ENCODE measurements at places on chromosomes 12 and 14.
A peak's percentile ranks its signal among the peaks of the same experiment; 100 is the strongest.

GRCh38 chr12:118164798-118165486 is 29.0 kb downstream of the PEBP1 start:
- DNase-seq, result no peak

DNA sequence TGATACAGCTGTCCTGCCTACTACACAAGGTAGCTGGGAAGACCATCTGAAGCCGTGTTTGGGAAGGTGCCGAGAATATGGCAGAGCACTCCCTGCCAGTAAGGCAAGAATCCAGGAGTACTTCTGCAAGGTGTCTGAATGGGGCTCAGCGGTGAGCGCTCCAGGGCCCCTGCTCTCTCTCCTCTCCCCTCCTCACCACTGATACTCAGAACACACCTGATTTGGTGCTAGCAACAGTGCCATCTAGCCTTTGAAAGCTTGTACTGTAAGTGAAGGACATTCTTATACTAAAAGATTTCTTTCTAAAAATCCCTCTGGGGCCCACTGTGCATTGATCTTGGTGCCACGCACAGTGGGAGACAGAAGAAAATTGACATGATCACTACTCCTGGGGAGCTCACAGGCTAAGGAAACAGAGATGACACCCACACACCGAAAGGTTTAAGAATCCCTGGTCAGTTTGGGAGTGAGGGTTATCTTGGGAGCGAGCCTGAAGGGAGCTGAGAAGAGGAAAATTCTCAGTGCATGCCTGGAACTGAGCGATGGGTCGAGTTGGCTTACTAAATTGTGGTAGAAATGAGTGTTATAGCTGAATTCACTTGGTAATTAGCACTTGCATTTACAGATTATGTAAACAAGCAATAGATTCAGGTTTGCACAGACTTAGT is 216.9 kb downstream of the NTF3 start:
- no peak for DNase-seq

DNA sequence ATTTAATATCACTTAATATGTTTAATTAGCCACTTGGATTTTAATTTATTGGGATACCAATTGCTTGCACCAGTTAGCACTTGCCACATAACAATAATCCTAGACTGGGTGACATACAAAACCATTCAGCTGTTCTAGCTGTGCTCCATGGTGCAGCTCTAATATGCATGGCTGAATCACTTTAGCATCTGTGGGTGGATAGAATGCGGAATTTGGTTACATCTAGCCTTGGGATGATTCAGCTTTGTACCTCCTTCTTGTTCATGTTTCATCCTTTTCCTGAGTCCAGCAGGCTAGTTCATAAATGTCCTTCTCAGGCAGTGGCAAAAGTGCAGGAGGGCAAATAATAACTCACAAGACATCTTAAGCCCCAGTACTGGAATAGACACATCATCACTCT is 1263.0 kb downstream of the LRFN5 start:
- no peak for DNase-seq

GRCh38 chr14:58072288-58073071 is 79.5 kb downstream of the ARMH4 start:
- no peak for DNase-seq

GRCh38 chr12:51868821-51869495 is 18.9 kb upstream of the ANKRD33 start:
- no peak for DNase-seq

DNA sequence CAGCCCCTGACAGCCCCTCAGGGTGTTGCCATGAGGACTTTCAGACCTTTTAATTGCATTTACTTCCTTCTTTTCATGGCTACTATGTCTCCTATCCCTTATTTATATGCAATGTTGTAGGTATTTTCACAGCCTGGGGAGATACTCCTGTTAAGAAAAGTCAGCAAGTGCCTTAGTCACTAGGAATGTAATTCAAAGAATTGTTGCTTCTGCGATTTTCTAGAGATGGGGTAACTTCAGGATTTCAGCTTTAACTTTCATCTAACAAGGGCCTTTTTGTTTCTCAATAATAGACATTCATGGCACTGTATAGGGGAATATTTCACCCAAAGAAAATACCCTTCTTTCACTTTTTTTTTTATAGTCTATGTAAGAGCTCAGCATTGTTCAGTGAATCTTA is 533.3 kb upstream of the MIS18BP1 start:
- no peak for DNase-seq

DNA sequence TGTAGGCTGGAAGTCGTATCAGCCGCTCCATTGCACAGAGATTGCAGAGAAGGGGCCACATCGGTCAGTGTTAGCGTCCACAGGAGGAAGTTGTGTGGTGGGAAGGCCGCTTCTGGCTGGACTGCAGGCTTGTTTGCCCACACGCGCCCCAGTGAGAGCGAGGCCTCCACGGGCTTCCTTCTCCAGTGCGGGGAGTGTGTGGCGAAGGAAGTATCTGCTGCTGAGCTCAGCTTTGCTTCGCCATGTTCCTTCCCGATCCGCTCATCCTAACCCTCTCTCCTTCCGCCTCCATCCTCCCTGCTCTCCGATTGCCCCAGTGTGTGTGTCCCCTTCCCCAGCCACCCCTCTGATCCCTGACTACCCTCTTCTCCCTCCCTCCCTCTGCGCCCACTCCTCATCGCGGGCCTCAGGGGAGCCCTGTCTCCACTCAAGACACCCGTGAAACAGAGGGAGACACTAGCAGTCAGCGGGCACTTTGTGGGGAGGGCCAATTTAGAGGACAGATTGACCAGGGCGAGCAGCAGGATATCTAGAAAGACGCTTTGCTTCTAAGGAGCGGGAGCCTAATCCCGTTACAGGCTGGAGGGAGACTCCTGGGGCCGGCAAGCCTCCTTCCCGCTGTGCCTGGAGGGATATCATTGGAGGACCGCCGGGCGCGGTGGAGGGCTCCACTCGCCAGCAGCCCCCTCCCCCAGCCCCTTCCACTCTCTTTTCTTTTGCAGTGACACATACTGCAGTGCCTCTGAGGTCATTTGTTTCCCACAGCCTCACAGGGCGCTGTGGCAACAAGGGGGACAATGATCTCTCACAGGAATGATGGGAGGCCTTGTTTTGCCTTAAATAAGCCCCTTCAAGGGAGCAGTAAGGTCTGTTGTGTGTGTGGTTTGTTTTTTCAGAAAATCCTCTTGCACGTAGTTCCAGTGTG is 428.8 kb downstream of the ZFP36L1 start:
- DNase-seq, result peak; percentile 47

GRCh38 chr14:44803239-44803905 is 158.4 kb downstream of the KLHL28 start:
- no peak for DNase-seq

DNA sequence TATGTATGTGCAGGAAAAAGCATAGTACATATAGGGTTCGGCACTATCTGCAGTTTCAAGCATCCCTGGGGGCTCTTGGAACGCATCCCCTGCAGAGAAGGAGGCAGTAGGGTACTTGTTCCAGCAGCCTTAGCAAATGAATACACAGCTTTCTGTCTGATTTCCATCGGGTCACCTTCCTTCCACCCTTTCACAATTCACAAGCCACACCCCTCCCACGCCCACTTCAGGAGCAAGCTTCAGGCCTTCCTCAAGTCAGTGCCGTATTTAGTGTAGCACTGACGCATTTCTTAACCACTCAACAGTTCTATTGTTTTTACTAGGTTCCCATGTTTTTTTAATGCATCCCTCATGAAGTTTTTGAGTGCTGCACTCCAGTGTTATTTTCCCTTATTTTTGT is 64.2 kb downstream of the CLMN start:
- DNase-seq, result no peak

- no peak for DNase-seq
Observed at GRCh38 chr12:65535946-65536345, 257.5 kb downstream of the MSRB3 start.

GRCh38 chr12:130523863-130524614 is 186.4 kb downstream of the PIWIL1 start:
- DNase-seq, result no peak

GRCh38 chr14:24282736-24283135 is 11.3 kb upstream of the RABGGTA start:
- no peak for DNase-seq

DNA sequence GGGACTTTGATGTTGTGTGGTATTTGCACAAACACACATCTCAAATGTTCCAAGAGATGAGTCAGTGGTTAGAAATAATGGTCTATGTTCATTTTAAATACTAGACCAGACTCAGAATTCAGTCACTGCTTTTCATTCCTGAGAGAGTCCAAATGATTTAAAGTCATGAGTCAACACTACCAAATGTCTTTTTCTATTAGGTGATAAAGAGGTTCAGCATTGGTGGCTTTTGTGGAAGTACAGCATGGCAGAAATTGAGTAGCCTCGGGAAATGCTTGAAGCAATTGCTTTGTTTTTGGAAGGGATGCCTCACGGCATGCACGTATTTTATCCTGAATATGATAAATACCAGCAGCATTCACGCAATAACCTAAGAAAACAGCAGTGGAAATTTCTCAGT is 115.7 kb downstream of the DIO2 start:
- DNase-seq, result no peak

DNA sequence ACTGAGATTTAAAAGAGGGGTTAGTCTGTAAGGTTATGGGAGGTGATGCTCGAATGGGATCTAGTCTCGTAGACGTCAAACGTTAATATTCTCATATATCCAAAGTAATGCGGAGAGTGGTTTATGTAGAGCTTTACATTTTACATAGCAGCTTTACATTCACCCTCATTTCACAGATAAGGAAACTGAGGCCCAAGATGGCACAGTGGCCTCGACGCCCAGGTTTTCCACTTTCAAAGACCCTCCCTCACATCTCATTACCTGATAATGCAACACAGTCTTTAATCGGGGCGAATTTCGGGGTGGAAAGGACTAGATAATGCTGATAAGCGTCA is 450 bp upstream of the TDG start:
- no peak for DNase-seq

- DNase-seq, result no peak
Observed at GRCh38 chr14:32821964-32822653, 116.6 kb upstream of the NPAS3 start.

GRCh38 chr12:60930151-60930550 is 1330.1 kb upstream of the USP15 start:
- no peak for DNase-seq

DNA sequence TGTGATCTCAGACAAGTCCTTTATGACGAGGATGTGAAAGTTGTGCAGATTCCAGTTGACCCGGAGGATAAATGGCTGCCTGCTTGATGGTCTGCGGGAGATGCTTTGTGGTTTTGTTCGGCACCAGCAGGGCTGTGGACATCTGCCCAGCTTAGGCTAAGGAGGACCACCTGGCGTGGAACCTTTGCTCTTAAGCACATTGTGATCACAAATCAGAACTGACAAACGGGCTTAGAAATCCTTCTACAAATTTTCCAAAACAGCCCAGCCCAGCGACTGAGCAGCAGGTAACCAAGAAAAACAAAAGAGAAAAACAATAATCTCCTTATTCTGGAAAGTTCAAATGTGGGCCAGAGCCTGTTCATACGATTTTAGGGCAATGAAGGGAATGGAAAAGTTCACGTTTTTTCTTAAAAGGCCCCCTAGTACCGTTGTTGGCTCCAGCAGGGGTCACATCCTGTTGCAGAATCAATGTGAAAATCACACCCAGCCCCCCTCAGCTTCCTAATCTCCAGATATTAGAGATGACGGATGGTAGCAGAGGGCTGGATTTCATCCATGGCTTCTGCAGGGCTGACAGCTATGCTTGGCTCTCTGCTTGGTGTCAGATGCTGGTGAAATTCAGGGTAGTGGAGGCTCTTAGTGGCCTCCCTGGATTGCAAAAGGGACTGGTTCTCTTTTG is 81.1 kb upstream of the RFLNA start:
- DNase-seq, result no peak

GRCh38 chr12:23949348-23950209 is at the start of gene SOX5:
Gene SOX5 (minus strand): TSS chr12:23949670. CDS start chr12:23949601, 69 bp downstream.
- peak; percentile 34 for DNase-seq

- DNase-seq, result no peak
Observed at GRCh38 chr14:79175671-79176070, 1005.5 kb downstream of the NRXN3 start.

DNA sequence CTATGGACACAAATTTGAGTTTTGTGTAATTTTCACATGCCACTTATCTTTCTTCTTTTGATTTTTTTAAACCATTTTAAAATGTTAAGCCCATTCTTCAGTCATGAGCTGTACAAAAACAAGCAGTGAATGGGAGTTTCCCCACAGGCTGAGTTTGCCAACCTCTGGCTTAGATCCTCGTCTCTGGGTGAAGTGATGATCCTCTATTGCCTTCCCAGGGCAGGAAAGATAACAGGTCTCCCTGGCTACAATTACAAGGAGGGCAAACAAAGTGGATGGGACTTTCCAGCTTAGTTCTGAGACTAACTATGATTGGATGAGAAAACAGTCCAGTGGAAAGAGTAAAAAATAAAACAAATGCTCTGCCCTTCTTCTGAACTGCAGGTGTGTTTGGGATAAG is 203.7 kb downstream of the SPTSSA start:
- no peak for DNase-seq

- DNase-seq, result peak; percentile 92
Observed at GRCh38 chr12:54988402-54989054, 4.0 kb upstream of the TESPA1 start.

DNA sequence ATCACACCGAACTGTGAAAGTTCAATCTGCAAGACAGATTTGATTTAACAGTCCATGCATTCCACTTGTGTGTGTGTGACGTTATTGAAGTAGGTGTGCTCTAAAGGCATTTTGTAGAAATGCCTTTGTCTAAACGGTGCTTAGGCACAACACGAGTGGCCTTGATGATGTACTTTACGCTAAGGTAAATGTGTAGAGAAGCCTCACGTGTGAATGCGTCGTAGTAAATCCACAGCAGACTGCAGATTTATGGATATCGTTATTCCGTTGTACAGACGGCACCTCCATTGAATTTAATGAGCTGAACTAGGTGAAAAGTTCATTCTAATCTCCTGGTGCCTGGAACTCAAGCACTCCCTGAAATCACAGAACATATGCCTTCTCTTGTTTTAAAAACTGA is 202.8 kb upstream of the STXBP6 start:
- DNase-seq, result no peak

DNA sequence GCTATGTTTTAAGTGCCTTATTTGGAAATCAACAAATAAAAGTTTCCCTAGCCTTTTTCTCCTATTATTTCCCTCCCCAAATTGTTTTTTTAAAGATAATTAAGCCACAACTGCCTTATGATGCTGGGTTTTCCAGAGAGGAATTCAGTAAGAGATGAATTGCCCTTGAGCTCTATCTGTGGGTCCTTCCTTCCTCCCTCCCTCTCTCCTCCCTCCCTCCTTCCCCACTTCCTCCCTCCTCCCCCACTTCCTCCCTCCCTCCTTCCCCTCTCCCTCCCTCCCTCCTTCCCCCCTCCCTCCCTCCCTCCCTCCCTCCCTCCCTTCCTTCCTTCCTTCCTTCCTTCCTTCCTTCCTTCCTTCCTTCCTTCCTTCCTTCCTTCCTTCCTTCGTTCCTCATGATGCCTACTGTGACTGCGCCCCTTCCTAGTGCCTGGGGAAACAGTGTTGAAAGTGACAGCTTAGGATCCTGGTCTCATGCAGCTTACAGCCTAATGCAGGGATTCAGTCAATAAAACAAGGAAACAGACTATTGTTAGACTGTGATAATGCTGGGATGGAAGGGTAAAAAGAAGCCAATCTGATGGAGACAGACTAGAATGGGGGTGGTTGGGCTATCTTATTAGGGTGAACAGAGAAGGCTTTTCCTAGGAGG is 1417.1 kb downstream of the AACS start:
- no peak for DNase-seq

Data from left ventricle myocardium inferior (tissue), 1 donor.